ENCODE measurements at places on chromosomes 6 and 20.

- DNase-seq = no peak
These were observed 111.7 kb upstream of the PTPRK start for GRCh38 chr6:128632131-128632530.

GRCh38 chr6:26388441-26388840 is 5.5 kb downstream of the BTN2A2 start:
- peak; percentile 25 for DNase-seq

GRCh38 chr20:19129976-19130612 is 82.3 kb upstream of the SLC24A3 start:
- DNase-seq = no peak

GRCh38 chr20:33636776-33637175 is 25.4 kb upstream of the C20orf144 start:
- DNase-seq = no peak

DNA sequence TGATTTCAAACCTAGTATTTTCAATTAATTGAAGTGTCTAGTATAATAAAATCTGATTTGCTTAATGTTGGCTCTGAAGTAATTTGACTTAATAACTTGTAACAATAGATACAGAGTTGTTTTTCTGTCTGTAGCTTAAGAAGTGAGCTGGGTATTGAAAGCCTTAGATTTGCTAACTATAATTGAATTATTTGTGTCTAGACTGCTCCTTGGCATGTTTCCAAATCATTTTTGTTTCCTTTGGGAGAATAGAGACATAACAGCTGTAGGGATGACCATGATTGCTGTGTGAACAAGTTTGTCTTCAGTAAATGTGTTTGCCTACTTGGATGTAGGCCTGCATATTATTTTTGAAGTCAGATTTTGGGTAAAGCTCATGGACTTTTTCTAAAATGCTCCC is 115.4 kb downstream of the SCAF8 start:
- DNase-seq = no peak

GRCh38 chr20:62517901-62518610 is 42.3 kb upstream of the GATA5 start:
- no peak for DNase-seq

DNA sequence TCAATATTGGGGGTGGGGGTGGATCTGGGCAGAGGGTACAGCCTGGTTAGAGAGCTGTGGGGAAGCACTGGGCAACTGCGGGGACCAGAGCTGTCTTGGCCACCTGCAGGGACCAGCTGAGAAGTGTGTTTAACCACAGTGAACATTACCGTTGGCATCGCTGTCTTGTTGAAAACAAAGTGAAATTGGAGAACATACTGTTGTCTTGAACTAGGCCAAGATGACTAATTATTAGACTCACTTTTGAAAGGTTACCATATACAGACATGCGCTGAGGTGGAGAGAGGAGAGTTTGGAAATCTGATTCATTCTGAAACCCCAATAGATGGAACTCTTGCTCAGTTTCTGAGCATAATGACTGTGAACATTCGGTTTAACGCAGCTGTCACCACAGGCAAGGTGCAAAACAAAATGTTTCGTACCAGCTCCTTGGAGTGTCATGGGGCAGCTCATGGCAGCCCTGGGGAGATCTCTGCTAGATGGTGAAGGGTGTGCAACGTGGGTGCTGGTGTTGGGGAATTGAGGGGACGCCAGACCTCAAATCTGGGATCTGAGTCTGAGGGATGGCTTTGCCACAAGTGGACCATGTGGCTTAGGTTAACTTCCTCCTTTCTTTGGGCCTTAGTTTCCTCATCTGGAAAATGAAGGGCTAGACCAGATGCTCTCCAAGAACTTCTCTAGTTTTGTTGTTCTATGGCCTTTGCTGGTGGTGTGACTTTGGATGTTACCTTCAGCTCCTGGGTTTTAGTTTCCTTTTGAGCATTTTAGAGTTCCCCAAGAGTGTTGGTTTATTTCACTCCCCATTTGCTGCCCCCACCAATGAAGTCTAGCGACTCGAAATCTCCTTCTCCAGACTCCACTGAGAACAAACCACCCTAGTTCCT is 24.6 kb upstream of the GTSF1L start:
- DNase-seq = peak; percentile 99

GRCh38 chr6:156918647-156919046 is 141.5 kb downstream of the ARID1B start:
- DNase-seq = no peak

DNA sequence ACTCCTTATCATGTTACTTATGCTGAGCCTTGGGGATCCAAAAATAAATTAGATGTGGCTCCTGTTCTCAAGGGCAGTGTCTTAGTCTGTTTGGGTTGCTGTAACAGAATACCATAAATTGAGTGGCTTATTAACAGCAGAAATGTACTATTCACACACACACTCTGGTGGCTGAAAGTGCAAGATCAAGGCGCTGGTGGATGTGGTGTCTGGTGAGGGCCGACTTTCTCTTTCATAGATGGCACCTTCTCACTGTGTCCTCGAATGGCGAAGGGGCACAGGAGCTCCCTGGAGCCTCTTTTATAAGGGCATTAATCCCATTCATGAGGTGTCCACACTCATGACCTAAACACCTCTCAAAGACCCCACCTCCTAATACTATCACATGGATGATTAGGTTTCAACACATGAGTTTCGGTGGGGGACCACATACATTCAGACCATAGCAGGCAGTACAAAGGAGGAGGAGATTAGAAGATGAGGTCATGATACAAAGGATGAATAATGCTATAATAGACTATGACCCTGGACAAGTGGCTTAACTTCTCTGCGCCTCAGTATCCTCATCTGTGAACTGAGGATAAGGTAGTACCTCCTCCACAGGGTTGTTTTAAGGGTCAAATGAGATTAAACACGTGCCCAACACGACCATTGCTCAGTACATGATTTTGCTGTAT is 34.1 kb downstream of the RPP40 start:
- DNase-seq = no peak
